Activated naive CD8-positive, alpha-beta T cell treated with anti-CD3 and anti-CD28 coated beads, Interleukin-2, amount 50 U/mL, for 16 hours (primary cell): ENCODE measurements at places on chromosomes 11 and 22.

DNA sequence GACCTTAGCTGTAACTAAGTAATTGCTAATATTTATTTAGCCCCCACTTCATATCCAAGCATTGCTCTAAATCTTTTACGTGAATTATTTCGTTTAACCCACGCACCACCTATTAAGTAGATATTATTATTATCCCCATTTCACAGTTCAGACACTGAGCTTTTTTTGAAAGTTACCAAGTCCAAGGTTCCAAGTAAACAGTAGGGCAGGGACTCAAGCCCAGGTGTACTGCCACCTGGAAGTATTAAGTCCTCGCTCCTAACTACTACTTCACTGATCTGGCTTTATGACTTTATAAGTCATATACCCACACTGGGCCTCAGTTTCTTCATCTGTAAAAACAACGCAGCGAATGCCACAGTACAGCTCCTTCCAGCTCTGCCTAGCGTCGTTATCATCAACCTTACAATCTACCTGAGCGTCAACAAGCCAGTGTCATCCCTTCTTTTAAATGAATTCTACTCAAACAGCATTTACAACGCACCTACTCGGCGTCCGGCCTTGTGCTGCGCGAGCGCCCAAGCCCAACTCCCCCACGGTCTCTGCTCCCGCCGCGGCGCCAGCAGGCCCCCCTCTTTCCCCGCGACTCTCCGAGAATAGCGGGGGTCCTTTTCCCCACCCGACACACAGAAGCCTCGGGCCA lies 624 bp downstream of the TMEM41B start:
- DNase-seq: no peak

- DNase-seq: no peak
Measured at GRCh38 chr11:125950696-125951651, 5.1 kb downstream of the VSIG10L2 start.

DNA sequence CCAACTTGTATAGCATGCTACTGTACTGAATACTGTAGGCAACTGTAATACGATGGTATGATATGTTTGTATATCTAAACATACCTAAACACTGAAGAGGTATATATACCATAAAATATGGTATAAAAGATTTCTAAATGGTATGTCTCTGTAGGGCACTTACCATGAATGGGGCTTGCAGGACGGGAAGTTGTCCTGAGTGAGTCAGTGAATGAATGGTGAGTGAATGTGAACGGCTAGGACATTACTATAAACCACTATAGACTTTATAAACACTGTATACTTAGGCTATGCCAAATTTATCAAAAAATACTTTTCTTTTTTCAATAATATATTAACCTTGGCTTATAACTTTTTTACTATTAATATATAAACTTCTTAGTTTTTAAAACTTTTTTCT lies 66.8 kb downstream of the ZC3H12C start:
- no peak for DNase-seq

GRCh38 chr11:113103932-113104690 lies 142.9 kb downstream of the NCAM1 start:
- DNase-seq: no peak

- no peak for DNase-seq
Measured at GRCh38 chr11:108804511-108804910, 139.6 kb downstream of the DDX10 start.

- no peak for DNase-seq
Measured at GRCh38 chr11:7703740-7704139, 2.5 kb downstream of the OVCH2 start.

DNA sequence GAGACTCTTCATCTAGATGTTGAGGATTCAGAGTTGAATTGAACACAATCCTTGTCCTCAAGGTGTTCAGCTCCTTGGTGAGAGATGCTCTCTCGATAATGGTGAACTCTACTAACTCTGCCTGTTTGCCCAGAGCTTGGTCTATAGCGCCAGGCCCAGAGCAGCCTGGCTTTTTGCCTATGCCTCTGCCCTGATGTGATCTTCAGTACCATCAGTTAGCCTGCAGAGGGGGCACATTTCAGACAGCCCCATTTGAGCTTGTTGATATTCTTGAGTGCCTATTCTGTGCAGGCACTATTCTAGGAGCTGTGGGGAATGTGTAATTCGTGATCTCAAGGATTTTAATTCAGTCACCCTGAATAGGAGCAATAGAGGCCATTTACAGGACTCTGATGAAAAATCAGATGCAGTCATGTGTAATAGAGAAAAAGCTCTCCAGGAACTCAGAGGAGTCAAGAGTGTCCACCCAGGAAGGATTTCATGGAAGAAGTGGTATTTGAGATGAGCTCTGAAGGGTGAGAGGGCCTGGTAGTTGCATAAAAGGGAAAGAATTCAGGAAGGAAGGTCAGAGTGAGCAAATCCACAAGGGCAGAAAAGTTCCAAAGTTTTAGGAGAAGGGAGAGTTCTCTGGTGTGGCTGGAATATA lies 19.3 kb downstream of the GTPBP1 start:
- no peak for DNase-seq

DNA sequence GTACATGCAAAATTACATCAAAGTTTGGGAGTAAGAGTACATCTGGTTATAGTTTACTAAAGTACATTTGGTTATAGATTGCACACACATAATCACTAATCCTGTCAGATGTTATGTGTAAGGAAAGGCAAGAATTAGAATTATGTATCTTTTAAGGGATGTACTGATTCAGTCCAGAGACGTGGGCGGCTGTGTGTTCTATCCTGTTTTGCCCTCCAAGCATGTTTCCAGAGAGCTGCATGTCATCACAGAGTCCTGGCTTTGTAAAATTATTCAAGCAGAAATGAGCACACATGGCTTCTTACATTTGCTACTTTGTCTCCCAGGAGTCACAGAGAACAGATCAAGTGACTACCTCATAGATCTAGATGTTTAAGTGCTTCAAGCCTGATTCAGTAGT lies 33.2 kb upstream of the CEP126 start:
- no peak for DNase-seq

- no peak for DNase-seq
Measured at GRCh38 chr22:37672206-37672919, 3.1 kb upstream of the LGALS1 start.

DNA sequence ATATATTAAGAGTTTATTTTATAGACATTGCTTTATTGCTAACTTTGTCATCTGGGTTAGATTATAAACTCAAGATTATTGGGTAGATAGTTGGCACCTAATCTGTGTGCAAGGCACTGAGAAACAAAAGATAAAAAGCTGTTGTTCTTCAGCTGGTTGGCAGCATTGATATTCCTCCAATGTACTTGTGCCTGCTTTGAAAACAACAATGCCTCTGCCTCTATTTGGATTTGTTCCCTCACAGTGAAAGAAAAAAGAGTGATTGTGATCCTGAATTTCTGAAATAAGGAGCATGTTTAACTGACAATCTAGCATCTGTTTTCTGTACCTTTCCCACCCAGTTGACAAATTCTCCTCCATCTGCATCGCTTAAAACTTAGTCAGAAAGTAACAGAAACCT lies 98.3 kb downstream of the TYR start:
- no peak for DNase-seq

- DNase-seq: no peak
Measured at GRCh38 chr22:29625090-29625825, 21.8 kb downstream of the NF2 start.

DNA sequence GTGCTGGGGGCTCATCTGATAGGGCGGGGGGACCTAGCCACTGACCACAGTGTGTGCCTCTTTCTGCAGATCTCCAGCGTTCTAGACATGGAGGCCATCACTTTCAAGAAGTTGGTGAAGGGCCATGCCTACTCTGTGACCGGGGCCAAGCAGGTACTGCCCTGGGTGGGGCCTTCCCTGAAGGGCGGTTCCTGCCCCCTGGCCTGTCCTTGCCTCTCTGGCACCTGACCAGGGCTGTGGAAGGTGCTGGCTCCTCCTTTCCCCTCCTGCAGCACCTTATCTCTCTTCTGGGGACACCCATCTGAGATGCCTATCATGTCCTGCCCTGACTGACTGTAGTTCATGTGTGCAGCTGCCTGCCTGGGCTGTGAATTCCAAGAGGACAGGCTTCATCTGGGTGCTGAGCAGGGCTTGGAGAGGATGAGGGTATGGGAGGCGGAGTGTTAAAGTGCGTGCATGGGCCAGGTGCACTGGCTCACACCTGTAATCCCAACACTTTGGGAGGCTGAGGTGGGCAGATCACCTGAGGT lies 5.5 kb downstream of the CAPN1 start:
- no peak for DNase-seq

DNA sequence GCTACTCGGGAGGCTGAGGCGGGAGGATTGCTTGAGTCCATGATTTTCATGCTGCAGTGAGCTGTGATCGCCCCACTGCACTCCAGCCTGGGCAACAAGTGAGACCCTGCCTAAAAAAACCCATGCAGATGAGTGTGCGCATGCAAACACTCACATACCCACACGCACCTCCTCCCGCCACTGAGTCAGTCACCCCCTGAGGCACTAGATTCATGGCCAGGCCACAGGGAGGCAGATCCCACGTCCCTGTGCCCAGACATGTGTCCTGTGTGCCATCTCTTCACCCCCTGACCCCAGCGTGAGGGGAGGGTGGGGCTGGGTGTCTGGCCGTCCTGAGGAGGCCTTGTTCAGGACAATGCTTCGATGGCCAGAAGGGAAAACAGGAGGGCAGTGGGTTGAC lies 15.5 kb downstream of the RELT start:
- no peak for DNase-seq

GRCh38 chr11:27022659-27023251 lies 17.9 kb upstream of the BBOX1 start:
- DNase-seq: no peak

DNA sequence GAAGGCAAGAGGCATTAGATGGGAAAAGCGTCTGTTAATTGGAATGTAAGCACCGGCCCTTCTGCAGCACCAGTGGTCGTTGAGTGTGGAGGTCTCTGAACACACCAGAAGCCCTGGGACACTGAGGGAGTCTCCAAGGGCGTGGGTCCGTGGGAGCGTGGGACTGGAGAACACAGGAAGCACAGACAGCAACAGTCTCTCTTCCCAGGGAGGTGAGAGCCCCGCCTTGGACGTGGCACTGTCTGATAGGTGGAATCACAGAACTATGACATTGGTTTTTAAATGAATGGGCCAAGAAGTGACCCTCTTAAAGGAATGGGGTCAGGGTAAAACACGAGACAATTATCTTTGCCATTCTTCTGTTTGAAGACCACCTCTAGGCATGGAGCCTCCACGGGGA lies 28.1 kb upstream of the BID start:
- DNase-seq: no peak

DNA sequence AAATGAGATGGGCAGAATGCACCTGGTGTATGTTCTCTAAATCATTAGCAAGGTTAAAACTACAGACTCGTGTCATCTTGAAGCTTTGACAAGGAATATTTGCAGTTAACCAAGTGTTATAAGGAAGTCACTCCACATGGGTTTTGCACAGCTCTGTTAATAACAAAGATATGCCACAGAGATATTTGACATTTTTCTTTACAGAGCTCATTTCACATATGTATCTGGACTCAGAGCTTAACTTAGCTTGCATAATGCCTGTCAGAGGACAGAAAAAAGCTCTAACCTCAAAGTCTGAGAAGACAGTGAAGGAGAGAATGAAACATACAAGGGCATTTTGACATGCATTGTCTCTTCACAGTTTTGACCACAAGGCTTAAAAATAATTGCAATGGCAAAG lies 105.5 kb downstream of the C11orf87 start:
- no peak for DNase-seq

- DNase-seq: no peak
Measured at GRCh38 chr11:104549019-104549418, 349.2 kb downstream of the CASP12 start.

GRCh38 chr11:94629741-94630140 lies 62.6 kb downstream of the PIWIL4 start:
- DNase-seq: no peak

GRCh38 chr11:116787436-116787785 lies 412 bp downstream of the ZPR1 start:
- no peak for DNase-seq

DNA sequence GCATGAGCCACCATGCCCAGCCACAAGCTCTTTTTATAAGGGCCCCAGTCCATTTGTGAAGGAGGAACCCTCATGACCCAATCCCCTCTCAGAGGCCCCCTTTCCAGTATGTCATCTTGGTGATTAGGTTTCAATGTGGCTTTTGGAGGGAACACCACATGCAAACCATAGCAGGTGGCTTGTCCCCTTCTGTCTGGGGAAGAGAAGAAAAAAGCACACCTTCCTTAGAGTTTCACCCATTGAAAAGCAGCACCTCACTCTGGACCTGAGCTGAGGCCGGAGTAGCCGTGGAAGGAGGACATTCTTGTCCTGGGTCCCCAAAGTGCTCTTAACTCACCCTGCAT lies 25.4 kb downstream of the NEAT1 start:
- DNase-seq: no peak

DNA sequence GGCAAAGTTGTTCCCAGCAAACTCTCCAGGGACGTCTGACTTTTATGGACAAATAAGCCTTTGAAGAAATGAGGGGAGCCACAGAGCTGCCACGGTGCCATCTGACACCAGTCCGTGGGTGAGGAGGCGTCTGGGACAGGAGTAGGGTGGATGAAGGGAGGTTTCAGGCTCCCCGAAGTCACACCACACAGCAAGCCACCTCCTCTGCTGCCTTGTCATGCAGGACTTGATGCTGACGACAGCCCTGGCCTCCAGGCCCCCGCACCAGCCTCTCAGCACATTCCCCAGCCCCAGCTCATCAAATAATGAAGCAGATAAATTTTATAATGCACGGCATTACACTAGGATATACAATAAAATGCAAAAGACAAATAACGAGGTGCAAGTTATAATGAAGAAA lies 156.5 kb downstream of the CEP164 start:
- no peak for DNase-seq

GRCh38 chr11:17921659-17922415 lies 91.0 kb downstream of the SERGEF start:
- no peak for DNase-seq

DNA sequence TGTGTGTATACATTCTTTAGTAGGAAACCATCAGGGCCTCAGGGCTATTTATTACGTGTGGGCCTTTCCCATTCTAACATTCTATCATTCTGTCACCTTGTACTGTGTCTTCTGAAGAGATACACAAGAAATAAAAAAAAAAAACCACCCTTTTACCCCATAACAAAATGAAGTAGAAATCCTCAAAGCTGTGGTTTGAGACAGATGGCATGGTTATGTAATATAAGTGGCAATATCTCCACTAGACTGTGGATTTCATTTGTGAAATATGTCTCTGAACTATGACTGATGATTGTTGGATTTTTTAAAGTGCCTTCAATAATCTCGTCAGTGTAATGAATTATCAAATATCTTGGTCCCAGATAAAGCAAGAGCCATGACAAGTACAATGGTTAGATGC lies 150.0 kb upstream of the BLID start:
- DNase-seq: no peak

DNA sequence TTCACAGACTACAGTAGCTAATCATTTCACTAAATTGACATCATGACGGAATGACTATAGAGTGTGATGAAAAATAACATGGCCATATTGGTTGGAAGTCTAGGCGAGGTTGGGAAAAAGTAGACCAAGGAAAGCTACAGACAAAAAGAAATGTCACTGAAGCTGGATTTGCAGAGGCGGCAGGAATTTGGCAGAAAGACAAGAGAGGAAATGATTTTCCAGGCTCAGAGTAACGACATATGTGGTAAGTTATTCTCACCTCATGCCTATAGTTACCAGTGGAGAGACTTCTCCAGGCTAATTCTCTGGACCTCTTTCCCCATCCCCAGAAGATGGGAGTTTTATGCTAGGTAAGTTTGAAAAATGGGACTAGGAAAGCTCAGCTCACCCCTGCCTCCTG lies 1005.8 kb upstream of the CCDC90B start:
- no peak for DNase-seq

GRCh38 chr11:94245121-94245520 lies 59.3 kb upstream of the IZUMO1R start:
- DNase-seq: no peak
